ENCODE measurements at places on chromosomes 6 and 20. TPM values are rescaled to one million over a fixed set of nuclear protein-coding genes. Genes with fewer than 3 reads are reported as not detected.

The PNLDC1 gene
- total RNA-seq, result not detected

DNA sequence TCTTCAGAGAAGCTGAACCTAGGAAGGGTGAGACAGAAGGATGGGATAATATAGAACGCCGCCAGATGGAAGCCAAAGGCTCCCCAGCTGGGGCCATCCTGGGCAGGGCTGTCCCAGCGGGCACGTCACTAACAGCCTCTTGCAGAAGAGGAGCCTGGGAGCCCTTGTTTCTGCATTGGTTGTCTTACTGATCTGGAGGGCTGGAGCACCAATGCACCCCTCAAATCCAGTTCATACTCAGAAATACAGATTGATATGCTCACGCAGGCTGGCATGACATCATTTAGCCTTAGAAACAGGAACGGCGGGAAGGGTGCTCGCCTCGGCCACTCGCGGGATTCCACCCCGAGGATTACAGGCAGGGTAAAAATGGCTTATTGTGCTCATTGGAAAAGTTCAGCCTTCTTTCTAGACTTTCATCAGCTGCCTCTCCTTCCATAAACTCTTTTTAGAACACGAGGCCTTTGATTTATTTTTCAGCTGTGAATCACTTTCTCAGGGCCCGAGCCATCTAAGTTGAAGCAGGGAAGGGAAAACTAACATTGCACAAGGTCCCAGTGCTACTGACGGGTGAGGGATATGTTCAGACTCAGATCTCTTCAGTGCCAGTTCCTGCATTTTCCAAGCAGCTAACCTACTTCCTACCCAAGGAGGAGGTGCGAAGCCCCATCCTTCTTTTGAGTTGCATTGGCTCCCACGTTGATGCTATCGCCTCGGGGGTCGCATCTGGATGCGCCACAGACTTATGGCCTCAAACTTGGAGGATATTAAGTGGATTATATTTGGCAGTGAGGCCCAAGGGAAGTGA, 82.3 kb downstream of the GMPR start:
- no peak for DNase-seq

DNA sequence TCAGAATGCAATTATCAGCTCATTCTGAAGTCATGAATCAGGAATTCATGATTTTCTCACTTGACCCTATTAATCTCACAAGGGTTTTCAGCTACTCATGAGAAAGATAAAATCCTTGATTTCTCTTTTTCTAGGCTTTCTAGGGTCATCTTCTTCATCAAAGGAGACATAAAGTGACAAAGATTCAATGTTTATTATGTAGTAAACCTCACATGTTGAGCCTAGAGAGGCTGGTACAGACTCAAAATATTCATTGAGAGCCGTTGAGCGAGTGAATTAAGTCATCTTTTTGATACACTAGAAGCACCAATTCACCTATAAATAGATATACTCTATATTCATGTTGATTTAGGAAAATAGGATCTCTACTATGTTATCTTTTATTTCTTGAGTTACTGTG, 104.8 kb upstream of the TRAF3IP2 start:
- no peak for DNase-seq

DNA sequence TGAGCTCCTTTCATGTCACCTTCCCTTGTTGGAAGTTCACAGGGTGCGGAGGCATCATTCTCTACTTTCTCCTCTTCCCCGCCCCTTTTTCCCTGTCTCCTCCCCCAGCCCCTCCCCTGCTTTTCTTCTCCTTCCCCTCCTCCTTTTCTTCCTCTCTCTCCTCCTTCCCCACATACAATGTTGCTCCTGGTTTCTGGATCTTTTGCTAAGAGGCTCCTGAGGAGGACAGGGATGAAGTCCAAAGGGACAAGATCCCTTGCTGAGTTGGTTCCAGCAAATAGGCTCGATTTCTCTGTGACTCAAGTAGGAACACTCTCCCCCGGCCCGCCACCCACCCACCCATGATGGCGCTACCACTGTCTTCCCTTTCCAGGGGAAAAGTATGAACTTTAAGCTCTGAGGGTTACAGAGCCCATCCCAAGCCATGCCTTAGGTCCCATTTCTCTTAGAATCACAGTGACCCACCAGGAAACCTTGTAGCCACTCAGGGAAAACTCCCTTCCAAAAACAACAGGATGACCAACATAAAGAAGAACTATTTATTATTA, 852 bp upstream of the TFEB start:
- DNase-seq, result no peak

DNA sequence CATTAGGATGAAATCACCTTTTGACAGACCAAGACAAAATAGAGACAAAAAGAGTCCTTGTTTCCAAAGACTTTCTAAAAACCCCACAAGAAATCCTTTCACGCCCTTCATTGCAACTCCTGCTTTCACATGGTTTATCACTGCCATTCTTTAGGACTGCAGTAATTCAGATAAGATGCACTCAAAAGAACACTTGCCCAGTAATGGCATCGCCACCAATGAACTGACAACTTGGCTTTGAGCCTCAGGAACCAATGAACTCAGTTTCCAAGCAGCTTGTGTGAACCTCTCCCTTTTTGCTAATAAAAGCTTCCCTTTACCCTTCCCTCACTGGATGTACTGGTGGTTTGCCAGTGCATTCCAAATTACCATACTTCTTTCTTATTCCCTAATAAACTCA, 21.8 kb downstream of the OSTM1 start:
- DNase-seq, result no peak

- DNase-seq, result no peak
These were observed 105.6 kb downstream of the ZDHHC14 start for GRCh38 chr6:157486572-157486971.

The ERGIC3 gene
- 184 TPM for total RNA-seq

DNA sequence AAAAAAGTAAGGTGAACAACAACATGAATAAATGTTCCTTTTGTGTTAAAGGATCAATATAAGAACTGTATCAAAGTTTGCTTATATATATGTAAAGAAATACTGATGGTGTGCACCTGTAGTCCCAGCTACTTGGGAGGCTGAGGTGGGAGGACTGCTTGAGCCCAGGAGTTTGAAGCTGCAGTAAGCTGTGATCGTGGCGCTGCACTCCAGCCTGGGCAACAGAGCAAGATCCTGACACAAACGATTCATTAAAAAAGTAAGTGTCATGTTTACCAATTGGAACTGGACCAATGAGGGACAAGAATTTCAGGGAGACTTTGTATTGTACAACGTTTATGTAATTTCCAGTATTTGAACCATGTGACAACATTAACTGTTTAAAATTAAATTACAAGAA, 5.0 kb upstream of the PHF20 start:
- DNase-seq, result no peak

DNA sequence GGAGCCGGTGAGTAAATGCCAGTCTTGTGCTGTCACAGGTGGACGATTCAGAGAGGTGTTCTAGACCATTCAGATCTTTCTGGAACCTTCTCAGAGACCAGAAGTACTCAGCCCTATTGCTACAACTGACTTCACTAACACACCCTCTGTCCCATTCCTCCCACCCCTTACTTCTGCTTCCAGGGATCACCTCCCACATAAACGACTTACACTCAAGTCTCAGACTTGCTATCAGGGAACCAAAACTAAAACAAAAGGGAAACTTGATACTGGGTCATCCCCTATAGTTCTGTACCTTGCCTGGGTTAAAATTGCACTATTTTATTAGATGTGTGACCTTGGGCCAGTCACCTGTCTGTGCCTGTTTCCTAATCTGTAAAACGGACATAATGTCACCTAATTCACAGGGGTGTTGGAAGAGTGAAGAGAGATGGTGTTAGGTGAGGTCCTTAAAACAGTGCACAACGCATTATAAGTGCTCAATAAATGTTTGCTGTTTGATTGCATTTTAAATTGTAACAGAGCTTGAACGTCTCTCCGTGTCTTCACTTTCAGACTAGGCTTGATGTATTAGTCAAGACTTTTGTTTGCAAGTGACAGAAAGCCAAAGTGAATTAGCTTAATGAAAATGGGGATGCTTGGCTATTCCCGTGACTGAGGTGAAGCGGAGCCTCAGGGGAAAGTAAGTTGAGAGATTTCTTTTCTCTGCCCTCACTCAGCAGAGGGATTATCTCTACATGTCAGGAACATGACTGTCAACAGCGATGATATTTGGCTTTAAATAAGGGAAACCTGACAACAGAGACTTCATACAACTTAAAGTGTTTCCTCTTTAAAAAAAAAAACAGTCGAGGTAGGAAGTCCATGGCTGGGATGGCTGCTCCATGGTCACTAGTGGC, 3.0 kb upstream of the SRXN1 start:
- DNase-seq, result no peak

The EDN3 gene
- not detected for total RNA-seq

The MOXD1 gene
- 1.6 TPM for total RNA-seq

DNA sequence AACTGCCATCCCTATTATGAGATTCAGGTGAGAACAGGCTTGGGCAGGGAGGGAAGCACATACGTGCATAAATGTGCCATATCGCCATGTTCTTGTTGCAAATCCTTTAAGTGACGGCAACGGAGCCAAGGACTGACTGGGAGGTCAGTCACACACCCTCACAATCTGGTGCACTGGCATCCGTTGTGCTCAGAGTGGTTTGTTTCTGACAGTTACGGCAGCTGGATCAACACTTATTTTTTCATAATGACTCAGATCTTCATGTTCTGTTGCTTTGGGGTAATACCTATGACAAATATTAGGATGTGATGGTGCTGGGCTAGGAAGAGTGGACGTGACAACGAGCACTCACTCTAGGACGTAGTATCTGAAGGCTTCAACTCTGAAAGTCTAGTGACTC, 56.2 kb upstream of the PREP start:
- DNase-seq, result no peak

DNA sequence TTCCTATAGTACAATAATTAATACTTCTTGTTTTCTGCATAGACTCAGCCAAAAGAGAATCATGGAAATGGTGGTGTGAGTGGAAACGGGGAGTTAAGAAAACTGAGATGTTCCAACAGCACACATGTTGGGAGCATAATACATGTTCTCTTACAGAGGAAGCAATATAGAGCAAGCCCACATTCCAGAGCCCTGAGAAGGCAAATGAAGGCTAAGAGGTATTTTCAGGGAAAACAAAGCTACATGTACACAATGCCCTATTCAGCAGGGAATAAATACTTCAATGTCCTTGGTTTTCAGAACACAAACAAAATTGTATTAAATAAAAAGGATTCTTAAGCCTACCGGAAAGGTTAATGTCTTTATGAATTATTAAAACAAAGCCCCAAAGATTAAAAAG, 35.1 kb upstream of the SMIM8 start:
- DNase-seq, result no peak

The DOP1A gene
- total RNA-seq, result 20.2 TPM

The FGD2 gene
- 60.2 TPM for total RNA-seq

The ELOVL2 gene
- total RNA-seq, result 0.46 TPM

The HIVEP2 gene
- 14.9 TPM for total RNA-seq

DNA sequence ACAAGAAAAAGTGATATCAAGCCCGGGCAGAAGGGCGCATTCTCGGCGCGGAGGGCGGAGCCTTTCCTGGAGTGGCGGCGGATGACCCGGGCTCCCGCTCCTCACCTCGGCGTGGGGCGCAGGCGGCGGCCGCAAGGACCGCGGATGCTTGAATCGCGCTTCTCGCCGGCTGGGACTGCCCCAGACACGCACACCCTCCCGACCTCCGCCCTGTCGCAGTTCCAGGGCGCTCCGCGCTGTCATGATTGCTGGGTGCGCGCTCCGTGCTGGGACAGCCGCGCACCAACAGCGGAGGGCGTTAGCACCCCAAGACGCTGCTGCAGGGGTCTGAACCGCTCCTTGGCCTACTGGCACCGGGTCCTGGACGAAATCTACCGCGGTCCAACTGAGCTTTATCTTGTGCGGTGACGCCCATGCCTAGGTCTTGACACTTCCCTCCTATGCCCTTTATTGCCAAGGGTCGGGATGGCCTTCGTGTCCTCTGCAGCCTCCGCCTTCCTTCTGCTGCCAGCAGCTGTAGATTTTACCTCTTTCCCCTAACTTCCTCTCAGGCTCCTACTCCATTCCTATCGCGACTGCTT, 43.3 kb downstream of the IRAK1BP1 start:
- DNase-seq, result no peak

The CCN6 gene
- not detected for total RNA-seq

DNA sequence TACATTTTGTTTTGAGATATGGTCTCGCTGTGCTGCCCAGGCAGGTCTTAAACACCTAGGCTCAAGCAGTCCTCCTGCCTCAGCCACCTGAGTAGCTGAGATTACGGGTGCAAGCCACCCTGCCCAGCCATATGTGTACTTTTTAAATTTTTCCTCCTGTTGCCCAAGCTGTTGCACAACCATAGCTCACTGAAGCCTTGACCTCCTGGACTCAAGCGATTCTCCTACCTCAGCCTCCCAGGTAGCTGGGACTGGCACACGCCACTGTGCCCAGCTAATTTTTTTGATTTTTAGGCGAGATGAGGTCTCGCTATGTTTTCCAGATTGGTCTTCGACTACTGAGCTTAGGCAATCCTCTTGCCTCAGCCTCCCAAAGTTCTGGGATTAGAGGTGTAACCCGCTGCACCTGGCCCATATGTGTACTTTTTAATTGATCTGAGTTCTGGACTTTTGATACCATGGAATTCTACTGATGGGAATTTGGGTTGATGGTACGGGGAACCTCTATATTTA, 44.9 kb downstream of the ITCH start:
- no peak for DNase-seq

- DNase-seq, result no peak
These were observed 23.5 kb upstream of the CTNNBL1 start for GRCh38 chr20:37670351-37670791.

- DNase-seq, result no peak
These were observed 60.1 kb downstream of the FUT9 start for GRCh38 chr6:96075826-96076225.

GRCh38 chr6:145815309-145816274, 997 bp upstream of the FBXO30 start:
- DNase-seq, result no peak

DNA sequence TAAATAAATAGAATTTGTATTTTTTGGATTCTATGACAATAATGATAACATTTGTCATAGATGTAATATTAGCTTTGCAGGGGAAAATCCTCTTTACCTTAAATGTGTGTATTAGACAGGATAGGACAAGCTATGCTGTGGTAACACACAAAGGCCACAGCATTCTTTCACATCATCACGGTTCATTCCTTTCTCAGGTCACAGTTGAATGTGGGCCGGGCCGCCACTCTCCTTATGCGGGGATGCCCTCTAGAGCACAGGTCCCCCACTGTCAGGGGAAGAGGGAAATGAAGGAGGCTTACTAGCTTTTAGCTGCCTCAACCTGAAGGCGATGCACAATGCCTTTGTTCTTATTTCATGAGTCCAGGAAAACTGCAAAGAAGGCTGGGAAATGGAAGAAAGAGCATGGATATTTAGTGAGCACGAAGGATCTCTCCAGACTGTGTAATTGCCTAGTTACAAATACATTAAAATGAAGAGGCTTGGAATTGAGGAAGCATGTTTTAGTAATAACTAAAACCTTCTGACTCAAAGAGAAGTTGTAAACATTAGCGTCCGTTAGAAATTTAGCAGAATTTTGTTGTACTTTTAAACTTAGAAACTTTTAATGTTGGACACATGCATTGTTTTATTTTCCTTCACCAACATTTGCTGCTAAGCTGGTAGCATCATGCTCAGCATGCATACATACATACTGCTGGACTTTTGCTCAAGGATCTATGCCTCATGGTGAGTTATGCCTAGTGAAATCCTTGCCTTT, 248.9 kb upstream of the FOXQ1 start:
- DNase-seq, result no peak

The TSHZ2 gene
- total RNA-seq, result 41.1 TPM
